ENCODE measurements at places on chromosomes 6 and 20.

GRCh38 chr6:54897462-54898189, 51.1 kb downstream of the FAM83B start:
- peak; percentile 38 for DNase-seq

- peak; percentile 41 for DNase-seq
Measured at GRCh38 chr20:32972181-32973076, 31.8 kb downstream of the SUN5 start.

- peak; percentile 69 for DNase-seq
Measured at GRCh38 chr6:11622156-11622555, 84.6 kb downstream of the TMEM170B start.

DNA sequence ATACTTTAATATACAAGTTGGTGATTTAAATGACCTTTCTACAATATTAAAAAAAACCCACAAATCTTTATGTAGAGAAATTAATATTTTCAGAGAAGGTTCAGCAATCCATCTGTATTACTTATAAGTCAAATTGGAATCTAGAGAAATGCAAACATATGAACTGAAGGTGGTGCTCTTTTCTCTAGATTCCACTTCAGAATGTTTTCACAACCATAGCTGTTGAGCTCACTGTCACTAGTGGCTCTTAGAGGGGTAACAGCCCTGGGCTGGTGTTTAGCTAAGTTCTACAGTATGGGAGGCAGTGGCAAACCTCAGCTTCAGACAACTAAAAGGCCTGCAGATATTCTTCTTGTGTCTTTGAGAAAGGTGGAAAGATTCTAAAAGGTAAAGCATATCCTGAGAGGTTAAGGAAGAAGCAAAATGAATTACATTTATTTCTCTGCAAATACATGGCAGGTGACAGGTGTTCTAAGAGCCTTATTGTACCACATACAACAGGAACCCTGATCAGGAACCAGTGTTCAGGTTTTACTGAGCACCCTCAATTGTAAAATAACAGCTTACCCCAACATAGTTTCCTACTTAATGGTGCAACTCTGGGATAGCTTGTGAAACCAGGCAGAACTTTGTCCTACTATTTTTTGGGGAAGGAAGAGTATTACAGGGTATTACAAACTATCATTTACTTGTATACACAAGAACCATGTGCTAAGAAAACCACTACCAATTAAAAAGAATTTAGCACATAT, 56.6 kb upstream of the SAMHD1 start:
- DNase-seq, result peak; percentile 41

DNA sequence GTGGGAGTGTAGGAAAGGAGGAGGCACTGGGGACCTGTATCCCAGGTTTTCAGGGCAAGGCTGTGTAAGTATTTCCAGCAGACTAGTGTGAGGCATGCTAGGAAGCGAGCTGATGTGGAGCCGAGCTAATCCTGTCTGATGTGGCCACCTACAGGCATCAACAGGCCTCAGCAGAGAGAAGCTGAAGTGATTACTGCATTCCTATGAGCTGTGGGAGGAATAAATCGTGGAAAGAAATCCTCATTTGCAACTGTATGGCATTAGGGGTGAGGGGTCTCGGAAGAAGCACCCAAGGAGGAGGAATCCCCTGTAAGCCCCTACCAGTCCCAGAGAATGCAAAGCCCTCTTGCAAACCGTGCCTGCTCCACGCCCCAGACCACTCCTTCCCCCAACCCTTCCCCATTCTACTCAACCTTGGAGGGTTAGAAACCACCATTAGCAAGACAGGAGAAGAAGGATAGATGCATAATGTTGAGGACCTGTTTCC, 41.6 kb downstream of the C6orf15 start:
- DNase-seq, result peak; percentile 78
